ENCODE measurements at places on chromosomes 7 and 10.
A peak's percentile ranks its signal among the peaks of the same experiment; 100 is the strongest.

DNA sequence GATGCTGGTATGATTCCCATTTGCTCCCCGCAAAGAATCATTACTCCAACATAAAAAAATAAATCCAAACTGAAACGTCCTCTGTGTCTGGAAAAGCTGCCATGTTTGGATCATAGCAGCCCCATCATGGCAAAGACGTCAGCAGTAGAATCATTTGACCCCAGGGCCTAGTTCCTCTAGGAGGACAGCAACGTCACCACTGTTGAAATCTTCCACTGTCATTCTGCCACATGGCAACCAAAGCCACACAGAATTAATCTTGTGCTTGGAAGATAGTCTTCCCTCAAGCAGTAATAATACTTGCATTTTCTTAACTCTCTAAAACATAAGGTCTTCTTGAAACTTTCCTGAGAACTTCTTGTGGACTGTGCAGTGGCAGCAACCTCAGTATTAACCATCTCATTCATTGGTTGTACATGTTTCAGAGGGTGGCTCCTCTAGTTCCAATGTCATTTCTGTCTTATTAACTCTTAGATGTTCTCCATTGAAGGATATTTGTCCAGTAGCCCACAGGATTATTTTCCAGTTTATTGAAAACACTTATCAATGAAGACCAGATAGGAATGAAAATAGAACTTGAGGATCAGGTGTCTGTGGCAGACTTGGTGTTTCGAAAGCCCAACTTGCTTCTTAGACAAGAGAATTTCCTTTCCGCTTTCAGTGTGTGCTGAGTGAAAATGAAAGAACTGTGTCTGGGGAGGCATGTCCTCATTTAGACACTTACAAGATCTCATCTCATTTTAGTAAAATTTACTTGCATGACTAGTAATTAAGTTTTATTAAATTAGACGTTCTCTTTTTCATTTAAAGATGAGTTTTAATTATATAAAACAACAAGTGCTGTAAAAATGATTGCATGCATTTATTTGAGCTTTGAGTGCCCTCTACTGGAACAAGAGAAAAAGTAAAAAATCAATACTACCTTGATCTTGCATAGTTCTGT lies 28.9 kb upstream of the INHBA start:
- no peak for DNase-seq
- H3K36me3 ChIP-seq, result no peaks in the 10 kb centered on the region
- H3K27me3 ChIP-seq, result no peaks in the 10 kb centered on the region
- no peak overlapping the region for H3K4me3 ChIP-seq
- no peak overlapping the region for H3K27ac ChIP-seq

DNA sequence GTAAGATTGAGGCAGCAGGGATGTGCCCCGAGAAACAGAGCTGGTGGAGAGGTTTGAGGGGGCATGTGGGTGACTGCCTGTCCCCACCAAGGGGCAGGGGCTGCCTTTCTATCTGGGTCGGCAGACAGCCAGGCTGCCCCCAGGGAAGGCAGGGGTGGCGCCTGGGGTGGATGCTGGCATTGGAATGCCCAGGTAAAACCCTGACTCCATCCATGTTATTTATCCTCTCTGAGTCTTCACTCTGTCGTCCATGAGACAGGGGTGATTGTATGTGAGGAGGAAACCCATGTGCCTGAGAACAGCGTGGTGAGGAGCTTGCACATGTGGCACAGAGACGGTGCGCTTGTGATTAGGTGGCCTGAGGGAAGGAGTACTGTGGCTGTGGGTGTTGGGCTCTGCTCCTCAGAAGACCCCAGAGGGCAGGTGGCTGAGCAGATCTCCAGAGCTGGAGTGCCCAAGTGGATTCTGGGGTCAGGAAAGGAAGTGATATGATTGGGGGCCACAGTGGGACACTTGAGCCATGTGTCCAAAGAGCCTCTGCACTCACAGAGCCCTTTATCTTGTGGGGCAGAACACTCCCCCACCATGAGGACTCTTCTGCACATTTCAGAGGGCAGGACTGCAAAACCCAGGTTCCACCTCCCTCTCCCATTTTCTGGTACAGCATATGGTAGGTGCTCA lies 100.4 kb upstream of the RET start:
- no peaks in the 10 kb centered on the region for H3K36me3 ChIP-seq
- H3K4me3 ChIP-seq, result no peak overlapping the region
- no peak for DNase-seq
- no peak overlapping the region for H3K27ac ChIP-seq
- H3K4me1 ChIP-seq, result no peaks in the 10 kb centered on the region

- no peak overlapping the region for H3K4me3 ChIP-seq
- DNase-seq, result no peak
- peaks cover 7% of the 10 kb centered on the region for H3K4me1 ChIP-seq
- no peaks in the 10 kb centered on the region for H3K27me3 ChIP-seq
- H3K36me3 ChIP-seq, result no peaks in the 10 kb centered on the region
Observed at GRCh38 chr7:36182854-36183604, 30.0 kb downstream of the EEPD1 start.

GRCh38 chr10:17811146-17811865 lies 2.2 kb downstream of the MRC1 start:
- no peaks in the 10 kb centered on the region for H3K36me3 ChIP-seq
- no peaks in the 10 kb centered on the region for H3K4me1 ChIP-seq
- no peak overlapping the region for H3K27ac ChIP-seq
- no peaks in the 10 kb centered on the region for H3K27me3 ChIP-seq
- no peak for DNase-seq

DNA sequence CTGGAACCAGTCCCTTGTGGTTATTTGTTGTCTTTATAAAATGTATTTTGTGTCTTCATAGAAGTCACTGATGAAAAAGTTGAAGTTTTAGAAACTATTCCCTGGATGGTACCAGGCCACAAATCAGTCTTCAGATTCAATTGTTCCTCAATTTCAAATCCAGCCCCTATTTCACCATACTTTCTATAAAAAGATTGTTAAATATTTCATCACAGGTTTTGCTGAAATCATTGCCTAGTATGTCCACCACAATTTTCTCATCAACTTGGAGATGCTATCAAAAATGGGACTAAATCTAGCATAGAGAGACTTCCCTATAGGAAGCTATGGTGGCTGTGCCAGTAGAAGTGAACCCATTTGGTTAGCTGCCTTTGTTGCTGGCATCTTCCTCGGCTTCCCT lies 118.5 kb downstream of the RAB18 start:
- H3K36me3 ChIP-seq, result no peaks in the 10 kb centered on the region
- no peaks in the 10 kb centered on the region for H3K27me3 ChIP-seq
- no peak overlapping the region for H3K4me3 ChIP-seq
- H3K4me1 ChIP-seq, result peaks cover 3% of the 10 kb centered on the region
- no peak for DNase-seq

GRCh38 chr10:34341473-34341872 lies 473.6 kb downstream of the PARD3 start:
- no peak overlapping the region for H3K4me3 ChIP-seq
- DNase-seq, result no peak
- no peaks in the 10 kb centered on the region for H3K4me1 ChIP-seq
- no peaks in the 10 kb centered on the region for H3K27me3 ChIP-seq
- no peak overlapping the region for H3K27ac ChIP-seq

GRCh38 chr7:105581066-105581811 lies at the start of gene EFCAB10:
TSS of gene EFCAB10 (minus strand) at chr7:105581493. CDS start at chr7:105581463, 30 bp downstream.
- peak within 1 kb of the TSS; percentile 85 for H3K4me3 ChIP-seq
- no peaks in the 10 kb centered on the region for H3K36me3 ChIP-seq

DNA sequence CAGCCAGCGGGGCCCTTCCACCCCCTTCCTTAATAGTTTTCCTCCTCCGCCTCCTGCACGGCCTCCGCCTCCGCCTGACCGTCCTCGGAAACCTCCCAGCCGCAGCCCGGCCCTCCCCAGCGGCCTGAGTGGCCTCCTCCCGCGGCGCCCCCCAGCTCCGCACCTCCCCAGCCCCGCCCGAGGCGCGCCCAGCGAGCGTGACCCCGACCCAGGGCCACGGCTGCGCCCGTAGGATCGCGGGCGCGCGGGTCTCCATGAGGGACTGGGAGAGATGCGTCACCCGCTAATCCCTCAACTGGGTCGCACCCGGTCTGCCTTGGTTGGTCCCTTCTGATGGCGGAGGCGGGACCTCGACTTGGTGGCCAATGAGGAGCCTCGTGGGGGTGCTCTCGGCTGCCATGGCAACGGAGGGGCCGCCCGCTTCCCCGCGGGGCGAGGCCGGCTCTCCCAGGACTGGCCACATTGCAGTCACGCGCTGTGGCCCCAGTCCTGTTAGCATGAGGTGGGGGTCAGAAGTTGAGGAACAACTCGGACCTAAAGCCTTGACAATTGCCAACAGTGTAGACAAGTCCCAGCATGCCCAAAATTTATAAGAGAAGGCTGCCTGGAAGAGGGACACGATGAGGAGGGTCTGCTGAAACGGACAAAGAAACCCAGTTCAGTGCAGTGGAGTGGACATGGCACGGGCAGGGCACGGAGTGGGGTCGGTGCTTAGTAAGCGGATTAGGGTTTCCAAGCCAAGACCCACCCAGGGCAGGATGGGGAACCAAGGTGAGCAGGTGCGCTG lies 24.3 kb downstream of the DDIT4 start:
- H3K36me3 ChIP-seq, result no peaks in the 10 kb centered on the region
- H3K27ac ChIP-seq, result peak overlapping the region; percentile 88
- no peaks in the 10 kb centered on the region for H3K4me1 ChIP-seq
- peak overlapping the region; percentile 87 for H3K4me3 ChIP-seq
- DNase-seq, result peak; percentile 98
- no peaks in the 10 kb centered on the region for H3K27me3 ChIP-seq

DNA sequence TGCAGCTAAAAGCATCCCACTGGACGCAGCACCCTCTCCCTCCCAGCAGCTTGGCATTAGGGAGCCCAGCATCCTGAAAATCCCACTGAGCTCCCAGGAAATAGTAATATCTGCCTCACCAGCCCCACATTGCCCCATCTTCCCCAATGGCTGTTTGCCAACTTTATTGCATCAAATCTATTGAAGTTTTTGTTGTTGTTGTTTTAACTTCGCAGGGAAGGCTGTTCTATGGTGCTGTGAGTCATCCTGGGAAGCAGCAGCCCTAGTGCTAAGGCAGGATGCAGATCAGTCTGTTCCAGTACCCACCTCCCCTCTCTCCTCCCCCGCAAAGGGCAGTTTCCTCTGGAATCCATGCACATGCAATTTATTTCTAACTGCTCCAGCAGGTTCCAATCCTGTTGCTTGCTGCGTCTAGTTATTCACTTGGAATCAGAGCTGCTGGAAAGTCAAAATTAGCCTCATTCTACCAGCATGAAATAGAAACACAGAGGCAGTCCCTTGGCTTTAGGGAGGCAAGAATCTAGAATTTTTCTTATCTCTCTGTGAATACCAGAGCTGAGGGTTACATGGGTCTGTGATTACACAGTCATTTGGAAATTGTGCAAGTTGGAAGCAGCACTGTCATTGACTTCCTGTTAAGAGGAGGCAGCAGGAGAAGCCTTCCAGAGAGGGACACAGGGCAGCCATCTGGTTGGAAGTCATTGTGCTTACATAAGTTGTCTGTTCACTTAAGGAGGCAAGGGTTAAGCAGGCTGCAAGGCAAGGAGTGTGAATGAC lies 115.9 kb upstream of the CACUL1 start:
- no peaks in the 10 kb centered on the region for H3K36me3 ChIP-seq
- no peaks in the 10 kb centered on the region for H3K4me1 ChIP-seq
- no peak overlapping the region for H3K27ac ChIP-seq
- no peak overlapping the region for H3K4me3 ChIP-seq

DNA sequence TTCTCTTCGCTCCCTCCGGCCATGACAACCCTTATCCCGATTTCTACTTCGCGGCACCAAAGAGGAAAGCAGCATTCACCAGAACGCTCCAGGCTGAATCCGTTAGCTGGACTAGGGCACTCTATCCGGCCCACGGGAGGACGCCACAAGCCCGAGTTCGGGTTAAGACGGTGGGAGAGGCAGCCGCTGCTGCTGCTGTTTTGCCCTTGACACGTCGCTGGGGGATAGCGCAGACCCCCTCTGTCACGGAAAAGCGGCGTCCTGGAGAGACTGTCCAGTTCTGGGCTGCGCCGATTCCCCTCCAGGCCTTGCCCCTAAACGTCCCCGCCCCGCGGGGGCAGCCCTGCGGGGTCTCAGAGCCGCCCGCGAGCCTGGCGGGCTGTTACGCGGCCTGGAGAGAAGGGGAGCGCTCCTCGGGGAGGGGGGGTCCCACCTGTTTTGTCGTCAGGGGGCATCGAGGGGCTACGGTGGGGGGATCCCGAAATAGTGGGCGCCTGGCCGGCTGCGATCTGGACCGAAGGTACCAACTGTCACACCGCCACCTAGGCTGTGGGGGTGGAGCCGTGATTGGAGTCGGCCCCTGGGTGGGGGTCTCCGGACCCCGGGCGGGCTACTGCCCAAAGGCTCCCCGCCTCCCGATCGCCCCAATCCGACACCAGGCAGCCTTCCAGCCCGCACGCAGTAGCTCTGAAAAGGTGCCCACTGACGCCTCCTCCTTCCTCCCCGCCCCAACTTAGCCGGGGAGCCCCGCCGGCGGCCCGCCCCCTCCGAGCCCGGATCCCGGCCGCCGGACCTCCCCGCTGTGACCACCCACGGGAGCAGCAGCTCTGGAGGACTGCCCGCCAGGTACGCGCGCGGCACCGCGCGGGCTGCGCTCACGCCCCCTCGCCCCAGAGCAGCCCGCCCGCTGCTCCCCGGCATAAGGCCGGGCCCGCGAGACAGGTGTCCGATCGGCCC lies 772 bp downstream of the SGMS1 start:
- H3K36me3 ChIP-seq, result no peaks in the 10 kb centered on the region
- H3K4me1 ChIP-seq, result peaks cover 4% of the 10 kb centered on the region
- peak overlapping the region; percentile 88 for H3K4me3 ChIP-seq
- H3K27ac ChIP-seq, result no peak overlapping the region
- no peaks in the 10 kb centered on the region for H3K27me3 ChIP-seq

GRCh38 chr10:116398224-116398623 lies 29.4 kb upstream of the PNLIPRP3 start:
- H3K4me1 ChIP-seq, result no peaks in the 10 kb centered on the region
- no peak overlapping the region for H3K27ac ChIP-seq
- DNase-seq, result no peak
- H3K27me3 ChIP-seq, result no peaks in the 10 kb centered on the region
- no peak overlapping the region for H3K4me3 ChIP-seq

DNA sequence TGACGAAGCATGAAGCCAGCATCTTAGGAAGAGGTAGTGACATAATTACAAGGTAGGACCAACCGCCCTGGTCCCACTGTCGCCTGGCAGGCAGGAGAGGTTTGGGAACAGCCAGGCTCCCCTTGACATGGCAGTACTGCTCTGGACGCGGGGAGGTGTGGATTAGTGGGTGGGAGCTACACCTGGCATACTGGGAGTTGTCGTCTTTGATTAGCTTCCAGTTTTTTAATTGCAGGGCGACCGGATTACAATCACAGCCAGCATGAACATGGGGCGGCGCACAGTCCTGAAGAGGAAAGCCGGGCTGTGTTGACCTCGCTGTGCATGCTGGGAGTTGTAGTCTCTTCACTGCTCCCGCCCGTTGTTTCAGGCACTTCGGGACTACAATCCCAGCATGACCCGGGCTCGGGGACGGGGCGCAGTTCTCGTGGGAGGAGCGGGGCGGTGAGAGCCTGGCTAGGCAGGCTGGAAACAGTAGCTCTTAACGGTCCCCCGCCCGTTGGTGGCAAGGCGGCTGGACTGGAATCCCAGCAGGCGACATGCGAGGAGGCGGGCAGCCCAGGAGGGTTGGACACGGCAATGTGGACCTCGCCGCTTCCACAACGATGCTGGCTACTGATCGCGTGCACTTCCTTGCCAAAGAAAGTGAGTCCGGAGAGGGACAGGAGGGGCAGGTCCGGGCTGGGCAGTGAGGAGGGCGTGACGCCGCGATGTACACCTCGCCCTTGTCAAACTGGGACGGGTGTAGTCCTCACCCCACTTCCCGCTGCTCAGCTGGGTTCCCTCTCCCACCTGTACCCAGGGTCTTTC lies 98.0 kb upstream of the ZNF722 start:
- H3K27ac ChIP-seq, result no peak overlapping the region
- H3K4me1 ChIP-seq, result no peaks in the 10 kb centered on the region
- no peak overlapping the region for H3K4me3 ChIP-seq
- H3K36me3 ChIP-seq, result no peaks in the 10 kb centered on the region
- DNase-seq, result no peak

- no peaks in the 10 kb centered on the region for H3K27me3 ChIP-seq
- H3K36me3 ChIP-seq, result no peaks in the 10 kb centered on the region
Observed at GRCh38 chr10:131652438-131653139, 248.2 kb upstream of the PPP2R2D start.

Measured in endodermal cell (in vitro differentiated cells).